ENCODE measurements at places on chromosomes 7 and 10.
A peak's percentile ranks its signal among the peaks of the same experiment; 100 is the strongest.

GRCh38 chr10:100827819-100828737 lies 82.7 kb downstream of the PAX2 start:
- peak; percentile 77 for DNase-seq

DNA sequence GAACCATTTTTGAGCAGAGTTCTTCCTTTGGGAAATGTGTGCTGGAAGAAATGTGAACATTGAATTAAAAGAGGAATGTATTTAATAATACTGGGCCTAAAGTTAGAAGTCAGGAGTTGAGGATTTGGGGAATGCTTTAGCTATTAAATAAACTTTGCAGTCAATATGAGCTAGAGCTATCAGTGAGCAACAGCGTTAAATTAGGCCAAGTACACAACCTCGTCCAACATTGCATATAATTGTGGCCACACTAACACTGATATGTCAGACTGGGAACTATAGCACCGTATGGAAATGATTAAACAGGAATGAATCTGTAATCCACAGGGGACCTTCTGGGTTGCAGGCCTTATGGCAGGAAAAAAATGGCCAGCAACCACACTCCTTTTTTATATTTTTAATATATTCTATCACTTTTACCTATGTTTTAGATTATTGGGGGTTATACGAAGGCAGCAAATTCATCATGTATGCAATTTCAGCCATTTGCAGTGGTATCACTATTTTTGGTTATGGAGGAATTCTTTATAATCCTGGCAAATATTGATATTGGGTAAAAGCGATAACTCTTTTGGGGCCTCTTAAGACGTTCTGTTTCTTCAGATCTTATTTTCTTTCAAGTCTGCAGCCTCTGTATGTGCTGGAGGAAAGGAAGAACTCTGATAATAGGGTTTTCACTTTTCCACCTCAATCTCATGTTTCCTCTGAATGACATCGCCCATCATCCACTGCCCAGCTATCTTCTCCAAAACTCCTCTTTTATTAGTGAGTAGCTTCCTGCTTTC lies 236.3 kb upstream of the PLXDC2 start:
- DNase-seq, result no peak

DNA sequence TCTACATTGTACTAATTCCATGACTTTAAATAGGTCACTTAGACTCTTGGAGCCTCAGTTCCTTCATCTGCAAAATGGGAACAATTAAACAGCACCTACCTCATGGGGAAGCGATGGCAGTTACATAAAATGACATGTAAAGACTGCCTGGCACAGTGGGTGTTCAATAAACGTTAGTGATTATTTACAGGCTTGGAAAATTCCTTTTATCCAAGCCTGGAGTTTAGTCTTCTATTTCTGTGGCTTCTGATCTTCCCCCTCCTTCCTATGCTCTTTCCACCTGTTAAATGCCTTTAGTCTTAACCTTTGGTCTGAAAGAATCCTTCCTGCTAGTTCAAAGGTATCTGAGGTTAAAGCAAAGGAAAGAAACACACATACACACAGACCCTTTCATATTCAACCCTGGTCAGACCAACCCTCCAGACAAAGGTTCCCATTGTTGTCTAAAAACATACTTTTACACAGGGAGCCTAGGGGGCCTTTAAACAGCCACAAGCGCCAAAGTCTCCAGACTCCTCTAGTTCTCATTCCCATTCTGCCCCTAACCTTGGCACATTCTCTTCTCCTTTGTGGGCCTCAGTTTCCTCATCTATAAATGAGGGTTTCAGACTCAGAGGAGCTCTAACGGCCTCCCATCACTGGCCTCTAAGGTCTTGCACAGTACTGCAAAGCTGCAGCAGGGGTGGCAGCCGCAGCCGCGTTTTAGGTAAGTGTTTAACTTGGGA lies 21.4 kb downstream of the SORBS1 start:
- no peak for DNase-seq

DNA sequence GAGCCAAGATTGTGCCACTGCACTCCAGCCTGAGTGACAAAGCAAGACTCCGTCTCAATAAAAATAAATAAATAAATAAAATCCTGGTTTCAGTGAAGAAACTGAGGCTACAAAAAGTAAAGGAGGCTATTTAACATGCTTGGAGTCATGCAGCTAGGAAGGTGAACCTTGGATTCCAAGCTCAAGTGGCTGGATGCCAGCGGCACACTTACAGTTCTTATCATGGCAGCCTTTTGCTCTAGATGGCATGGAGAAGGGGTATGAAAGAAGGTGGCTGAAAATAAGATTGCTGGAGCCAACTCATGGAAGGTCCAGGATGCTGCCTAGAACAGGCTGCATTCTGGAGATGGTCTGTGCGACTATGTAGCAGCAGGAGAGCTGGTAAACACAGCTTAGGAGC lies 170.0 kb downstream of the SLC25A13 start:
- no peak for DNase-seq

- peak; percentile 83 for DNase-seq
Measured at GRCh38 chr10:52313933-52314821, at the start of gene DKK1. Gene DKK1 (plus strand): TSS chr10:52314281. CDS start chr10:52314435, 154 bp downstream.

- no peak for DNase-seq
Measured at GRCh38 chr10:71757399-71757922, 15.9 kb downstream of the VSIR start.

- no peak for DNase-seq
Measured at GRCh38 chr7:111184987-111185386, 94.1 kb downstream of the LRRN3 start.

DNA sequence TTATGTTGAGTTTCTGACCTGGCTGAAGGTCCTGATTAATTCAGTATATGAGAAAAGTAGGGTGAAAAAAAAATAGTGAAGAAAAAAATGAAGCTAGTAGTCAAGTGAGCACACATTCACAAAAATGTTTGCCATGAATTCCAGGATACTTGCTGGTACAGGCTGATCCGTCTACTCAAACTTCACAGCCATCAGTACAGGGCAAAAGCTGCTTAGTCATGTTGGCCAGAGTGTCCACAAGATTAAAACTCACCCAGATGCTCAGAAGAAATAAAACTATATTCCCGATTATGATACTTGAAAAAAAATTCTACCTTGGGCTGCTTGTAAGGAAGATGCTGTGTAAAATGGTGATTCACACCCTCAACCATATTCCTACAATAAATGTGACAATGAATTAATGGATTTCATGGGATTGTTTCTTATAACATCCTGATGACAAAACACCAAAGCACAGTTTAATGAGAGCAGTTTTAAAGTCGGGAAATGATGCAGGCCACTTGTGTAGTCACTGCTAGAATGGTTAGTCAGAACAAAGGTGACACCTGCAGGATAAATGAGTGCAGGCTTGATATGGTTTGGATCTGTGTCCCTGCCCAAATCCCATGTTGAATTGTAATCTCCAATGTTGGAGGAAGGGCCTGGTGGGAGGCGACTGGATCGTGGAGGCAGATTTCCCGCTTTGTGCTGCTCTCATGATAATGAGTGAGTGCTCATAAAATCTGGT lies 49.2 kb upstream of the ANKRD1 start:
- no peak for DNase-seq
